ENCODE measurements at places on chromosomes 3 and 15.
A peak's percentile ranks its signal among the peaks of the same experiment; 100 is the strongest.

- DNase-seq, result no peak
These were observed 41.8 kb upstream of the IQSEC1 start for GRCh38 chr3:13114811-13115575.

DNA sequence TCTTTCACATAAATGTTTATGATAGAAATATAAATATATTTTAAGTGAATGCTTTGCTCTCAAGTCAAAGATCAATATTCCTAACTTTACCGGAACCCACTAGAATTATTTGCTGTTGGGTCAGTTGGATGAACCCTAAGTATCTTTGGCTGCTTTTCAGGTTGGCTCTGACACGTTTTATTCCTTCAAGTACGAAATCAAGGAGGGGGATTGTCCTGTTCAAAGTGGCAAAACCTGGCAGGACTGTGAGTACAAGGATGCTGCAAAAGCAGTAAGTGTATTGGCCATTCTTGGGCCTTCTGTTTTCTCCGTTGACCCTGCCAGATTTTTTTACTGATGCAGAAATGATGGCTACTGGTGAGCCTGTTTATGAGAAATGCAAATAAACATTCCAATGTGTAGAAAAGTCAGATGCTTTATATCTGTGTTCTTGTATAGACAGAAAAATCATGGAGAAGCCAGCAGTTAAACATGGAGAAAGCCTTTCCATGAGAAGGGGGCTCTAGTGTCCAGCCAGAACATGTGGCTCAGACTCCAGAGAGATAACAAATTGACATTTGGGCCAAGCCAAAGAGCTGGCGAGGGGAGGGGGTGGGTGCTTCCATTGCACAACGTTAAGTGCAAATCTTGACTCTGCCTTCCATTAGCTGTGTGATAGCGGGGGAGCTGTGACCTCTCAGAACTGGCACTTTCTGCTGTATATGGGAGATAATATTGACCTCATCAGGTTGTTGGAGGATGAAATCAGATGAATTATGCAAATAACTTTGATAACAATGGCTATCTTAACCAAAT is 3.0 kb downstream of the KNG1 start:
- DNase-seq, result no peak

DNA sequence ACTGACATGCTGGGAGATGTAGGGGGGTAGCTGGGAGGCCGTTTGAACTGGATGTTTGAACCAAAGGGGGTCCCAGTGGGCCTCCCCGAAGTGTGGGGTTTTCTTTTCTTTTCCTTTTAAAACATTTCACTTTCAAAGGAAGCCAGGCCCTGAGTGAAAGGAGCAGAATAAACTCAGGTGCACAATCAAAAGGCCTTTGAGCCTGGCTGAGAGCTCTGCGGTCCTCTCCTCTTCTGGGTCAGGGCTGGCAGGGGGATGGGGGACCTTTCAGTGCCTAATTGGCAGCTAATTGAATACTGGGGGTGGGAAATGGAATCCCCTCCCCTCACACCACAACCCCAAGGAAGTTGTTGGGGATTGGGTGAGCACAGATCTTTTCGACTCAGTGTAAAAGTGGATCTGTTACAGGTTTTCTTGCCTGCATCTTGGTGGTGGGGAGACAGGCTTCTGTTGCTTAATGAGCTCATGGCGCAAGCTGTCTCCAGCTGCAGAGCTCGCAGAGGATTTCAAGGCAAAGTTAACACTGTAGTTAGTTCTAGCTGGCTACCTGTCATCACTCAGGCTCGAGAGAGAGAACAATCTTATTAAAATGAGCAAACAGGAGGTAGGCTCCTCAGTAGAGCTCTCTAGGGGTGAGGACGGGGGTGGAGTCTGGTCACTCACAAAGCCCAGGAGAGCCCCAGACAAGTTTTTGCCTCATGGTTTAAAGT is 132.6 kb downstream of the RAB11A start:
- DNase-seq, result no peak

- DNase-seq, result no peak
These were observed 6.7 kb downstream of the SLC51A start for GRCh38 chr3:196222876-196223595.

GRCh38 chr3:176850498-176850897 is 346.8 kb downstream of the TBL1XR1 start:
- no peak for DNase-seq

DNA sequence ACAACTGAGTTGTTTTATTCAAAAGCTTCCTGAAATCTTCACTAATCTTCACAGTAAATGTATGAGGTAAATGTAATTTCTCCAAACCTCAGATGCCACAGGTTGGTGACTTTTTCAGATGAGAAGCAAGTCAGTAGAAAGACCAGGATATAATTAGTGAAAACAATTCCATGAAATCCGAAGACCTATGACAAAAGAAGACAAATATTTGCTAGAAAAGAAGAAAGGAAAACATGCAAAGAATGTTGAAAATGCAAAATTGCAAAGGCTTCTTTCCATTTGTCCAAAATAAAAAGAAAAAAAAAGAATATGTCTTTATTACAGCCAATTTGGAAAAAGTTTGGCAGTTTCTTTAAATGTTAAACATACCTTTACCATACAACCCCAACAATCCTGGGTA is 88.3 kb upstream of the MYRIP start:
- DNase-seq, result no peak

DNA sequence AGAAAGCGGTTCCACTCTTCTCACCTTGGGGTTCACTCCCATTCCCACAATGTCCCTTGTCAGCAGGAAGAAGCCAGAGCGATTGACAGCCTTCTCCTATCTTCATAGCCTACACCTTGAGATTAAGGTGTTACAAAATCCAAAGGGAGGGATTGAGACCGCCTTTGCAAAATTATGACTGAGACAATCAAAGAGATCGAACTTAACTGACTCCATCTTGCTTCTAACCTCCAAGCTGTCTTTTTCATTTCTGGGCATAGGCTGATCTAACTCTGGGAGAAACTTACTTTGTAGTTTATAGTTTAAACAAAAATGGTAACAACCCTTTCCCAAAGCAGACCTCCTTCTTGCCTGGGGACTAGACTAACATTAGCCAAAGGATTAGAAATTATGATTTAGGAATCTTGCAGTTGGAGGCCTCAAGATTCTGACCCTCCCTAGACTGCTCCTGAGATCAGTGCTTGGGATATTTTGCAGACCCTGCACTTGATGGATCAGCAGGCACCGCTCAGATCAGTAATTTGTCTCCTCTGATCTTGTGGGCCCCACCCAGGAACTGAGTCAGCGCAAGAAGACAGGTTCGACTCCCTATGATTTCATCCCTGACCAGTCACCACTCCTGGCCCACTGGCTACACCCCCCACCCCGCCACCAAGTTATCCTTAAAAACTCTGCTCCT is 40.0 kb downstream of the PAQR5 start:
- no peak for DNase-seq

DNA sequence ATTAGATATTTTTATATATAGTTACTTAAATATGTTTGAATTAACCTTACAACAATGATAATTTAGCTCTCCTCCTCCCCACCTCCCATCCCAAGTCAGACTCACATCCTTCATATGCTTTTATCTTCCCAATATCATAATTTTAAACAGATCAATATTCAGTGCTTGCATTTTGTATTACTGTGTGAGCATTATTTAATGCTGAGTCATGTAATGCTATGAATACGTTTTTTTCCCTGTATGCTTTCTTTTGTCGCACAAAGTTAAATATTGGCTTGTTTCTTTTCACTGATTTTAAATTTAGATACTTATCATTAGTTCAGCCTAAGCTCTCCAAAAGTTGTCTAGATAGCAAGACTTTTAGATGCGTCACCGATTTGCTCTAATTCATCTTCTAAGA is 471.6 kb upstream of the SGO1 start:
- no peak for DNase-seq

GRCh38 chr3:107063351-107063750 is 313.9 kb upstream of the CCDC54 start:
- DNase-seq, result no peak

DNA sequence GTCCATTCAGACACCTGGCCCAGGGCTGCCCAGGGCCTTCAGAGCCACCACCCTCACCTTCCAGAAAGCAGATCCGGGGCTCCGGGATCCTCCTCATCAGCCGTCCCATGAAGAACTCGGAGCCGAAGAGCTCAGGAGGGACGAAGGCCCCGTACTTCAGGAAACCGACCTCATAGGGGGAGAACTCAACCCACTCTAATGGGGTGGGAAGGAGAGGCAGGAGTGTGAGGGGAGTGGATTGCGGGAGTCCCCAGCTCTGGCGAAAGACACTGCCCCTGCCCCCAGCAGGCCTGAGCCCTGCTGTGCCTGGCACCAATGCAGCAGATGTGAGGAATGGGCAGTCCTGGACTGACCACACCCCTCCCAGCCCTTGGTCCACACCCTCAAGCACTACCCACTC is 22.6 kb downstream of the PLA2G4D start:
- no peak for DNase-seq

DNA sequence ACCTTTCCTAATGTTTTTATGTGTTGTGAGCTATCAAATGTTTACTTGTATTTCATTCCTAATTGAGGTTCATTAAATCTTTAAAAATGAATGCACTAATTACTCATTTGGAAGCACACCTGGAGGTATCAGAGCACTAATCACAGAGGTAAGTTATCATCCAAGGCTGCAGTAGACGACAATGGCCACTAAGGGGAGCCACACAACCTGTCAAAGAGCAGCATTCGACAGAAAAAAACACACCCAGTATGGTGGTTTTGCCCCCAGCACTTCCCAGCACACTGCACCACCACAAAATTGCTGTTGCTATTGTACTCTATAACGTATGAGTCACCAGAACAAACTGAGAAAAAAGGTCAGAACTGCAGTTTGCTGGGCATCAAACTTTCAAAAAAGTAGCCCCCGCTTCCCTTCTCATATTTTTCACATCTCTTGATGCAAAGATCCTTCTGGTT is 205.9 kb upstream of the IGF1R start:
- peak; percentile 45 for DNase-seq

GRCh38 chr3:186107215-186108105 is 1.4 kb downstream of the ETV5 start:
- peak; percentile 12 for DNase-seq

GRCh38 chr15:65551183-65551582 is 20.9 kb downstream of the HACD3 start:
- DNase-seq, result no peak

DNA sequence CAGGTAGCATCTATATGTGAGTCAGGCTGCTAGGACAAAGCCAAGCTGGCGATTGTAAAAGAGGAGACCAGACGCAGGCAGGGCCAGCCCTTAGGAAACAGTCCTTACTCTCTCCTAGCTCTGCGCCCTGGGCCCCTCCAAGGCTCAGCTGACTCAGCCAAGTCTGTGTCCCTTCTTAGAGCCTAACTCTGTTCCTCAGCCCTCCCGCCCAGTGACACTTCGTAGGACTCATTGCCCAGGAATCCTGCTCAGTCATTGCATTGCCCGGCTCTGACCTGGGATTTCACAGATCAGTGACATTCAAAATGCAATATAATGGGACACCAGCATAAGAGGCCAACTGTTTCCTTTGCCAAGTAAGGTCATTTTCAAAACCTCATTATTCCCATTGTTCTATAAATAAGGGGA is 244.2 kb downstream of the TLE3 start:
- DNase-seq, result no peak

- no peak for DNase-seq
These were observed 97.6 kb upstream of the RASGRP1 start for GRCh38 chr15:38662033-38662802.

GRCh38 chr3:49779358-49780079 is 6.8 kb downstream of the IP6K1 start:
- DNase-seq, result no peak

- DNase-seq, result peak; percentile 85
These were observed at the start of gene TBL1XR1 for GRCh38 chr3:177197041-177197726. Gene TBL1XR1, minus strand, starts transcription at chr3:177197482. Its CDS starts 132,505 bp downstream, at chr3:177064977.

- DNase-seq, result no peak
These were observed 556.0 kb downstream of the ROBO1 start for GRCh38 chr3:79211586-79212359.

- DNase-seq, result peak; percentile 33
These were observed 2.1 kb downstream of the TLE3 start for GRCh38 chr15:70095408-70096214.

Measured in stimulated activated CD4-positive, alpha-beta T cell treated with anti-CD3 and anti-CD28 coated beads, Interleukin-4, amount 100 ng/mL, for 4 hours (primary cell).